ENCODE measurements at places on chromosomes 3 and 15.

DNA sequence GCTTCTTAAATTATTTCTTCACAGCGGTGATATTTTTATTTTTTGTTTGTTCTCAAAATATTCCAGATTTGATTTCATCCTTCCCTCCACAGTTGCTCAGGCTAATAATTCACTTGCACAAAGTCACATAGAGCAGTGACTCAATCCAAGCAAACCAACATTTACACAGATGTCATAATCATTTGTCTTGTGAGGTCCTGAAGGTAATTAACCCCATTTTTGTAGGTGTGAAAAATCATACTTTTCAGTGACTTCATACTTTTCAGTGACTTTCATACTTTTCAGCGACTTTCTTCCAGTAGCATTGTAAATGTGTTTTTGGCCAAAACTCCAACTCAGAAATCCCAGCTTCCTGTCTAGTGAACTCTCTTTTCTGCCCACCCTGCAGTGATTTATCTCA, 32.1 kb downstream of the CD200 start:
- no peak for DNase-seq

- no peak for DNase-seq
Measured at GRCh38 chr15:85852969-85853368, 58.2 kb upstream of the KLHL25 start.

GRCh38 chr15:32704395-32704981, 13.3 kb upstream of the GREM1 start:
- DNase-seq: no peak

DNA sequence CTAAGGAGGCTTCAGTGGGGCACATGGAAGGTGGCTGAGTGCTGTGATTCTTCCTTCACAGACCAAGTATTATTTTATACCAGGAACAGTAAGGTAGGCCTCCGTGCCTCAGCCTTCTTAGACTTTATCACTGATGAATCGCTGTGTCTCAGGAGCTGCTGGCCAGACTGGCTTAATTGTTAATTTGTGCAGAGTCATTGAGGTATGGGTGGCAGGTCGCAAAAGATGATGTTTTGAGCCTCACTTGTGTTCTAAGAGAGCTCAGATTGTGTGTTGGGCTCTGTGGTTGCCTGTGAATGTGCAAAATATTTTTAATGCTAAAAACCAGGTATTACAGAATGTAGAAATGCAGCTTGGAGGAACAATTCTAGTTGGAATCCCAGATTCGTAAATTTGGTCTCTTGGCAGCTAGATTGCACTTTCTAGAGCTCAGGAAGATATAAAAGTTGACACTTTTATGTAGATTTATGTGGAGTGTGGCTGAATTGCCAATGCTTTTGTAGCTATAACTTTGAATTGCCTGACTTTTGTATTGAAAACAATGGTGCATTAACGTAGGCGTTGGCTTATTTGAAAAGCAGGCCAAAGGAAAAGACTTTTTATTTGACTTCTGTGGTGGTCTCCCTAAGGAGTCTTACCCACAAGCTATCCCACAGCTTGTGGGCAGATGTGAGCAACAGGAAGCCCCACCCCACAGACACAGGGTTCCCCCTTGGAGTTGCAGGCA, 53.4 kb downstream of the LARS2 start:
- DNase-seq: no peak

DNA sequence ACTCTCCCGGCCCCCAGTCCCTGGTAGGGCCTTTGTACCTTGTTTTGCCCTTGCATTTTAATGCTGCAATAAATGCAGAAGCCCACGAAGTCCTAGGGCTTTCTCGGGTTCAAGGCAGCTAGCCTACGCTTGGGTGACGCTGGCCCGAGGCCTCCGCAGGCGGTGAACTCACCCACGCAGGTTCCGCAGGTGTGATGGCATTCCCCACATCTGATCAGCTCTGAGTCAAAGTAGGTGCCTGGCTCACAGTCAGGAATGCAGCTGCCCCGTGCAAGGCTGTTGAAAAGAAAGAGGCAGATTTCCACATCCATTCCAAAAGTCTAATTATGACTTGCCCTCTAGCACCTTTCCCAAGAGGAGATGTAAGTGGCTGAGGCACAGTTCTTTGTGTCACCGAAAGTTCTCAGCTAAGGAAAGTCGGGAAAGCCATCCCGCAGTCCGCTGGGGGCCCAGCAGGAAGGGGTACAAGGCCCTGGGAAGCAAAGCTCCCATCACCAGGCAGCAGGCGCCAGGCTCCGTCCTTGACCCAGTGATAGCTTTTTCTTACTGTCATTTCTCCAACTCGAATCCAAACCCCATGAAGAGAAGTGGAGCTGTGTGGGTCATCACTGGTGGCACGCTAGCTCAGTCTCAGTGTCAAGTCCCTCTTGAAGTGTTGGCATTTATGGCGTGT, 23.2 kb upstream of the SNRPA1 start:
- no peak for DNase-seq

- no peak for DNase-seq
Measured at GRCh38 chr3:36546226-36546625, 165.9 kb downstream of the STAC start.

DNA sequence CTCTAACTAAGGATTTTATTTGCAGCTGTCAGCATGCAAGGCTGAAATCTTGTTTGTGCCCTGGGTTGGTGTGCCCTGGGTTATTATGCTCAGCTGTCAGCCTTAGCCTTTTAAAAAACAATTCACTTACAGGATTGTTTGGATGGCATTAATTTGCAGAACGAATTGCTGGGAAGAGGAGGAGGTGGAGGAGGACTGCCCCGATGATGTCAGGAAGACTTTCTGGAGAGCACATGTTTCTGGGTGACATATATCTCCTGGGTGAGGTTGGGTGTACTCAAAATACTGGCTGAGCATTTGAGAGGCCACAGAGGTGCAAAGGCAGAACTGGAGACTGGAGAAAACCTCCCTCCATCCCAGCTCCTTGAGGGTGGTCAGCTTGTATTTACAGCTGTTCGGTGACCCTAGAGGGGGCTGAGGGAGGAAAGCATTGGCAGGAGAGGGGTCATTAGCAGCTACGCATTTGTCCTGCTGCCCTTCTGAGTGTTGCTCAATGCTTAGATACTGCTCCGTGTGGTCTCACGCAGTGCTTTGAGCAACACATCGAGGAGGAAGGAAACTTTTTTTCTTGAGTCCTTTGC, 59.8 kb upstream of the PSMD6 start:
- no peak for DNase-seq

- DNase-seq: no peak
Measured at GRCh38 chr15:101113114-101114005, 138.5 kb downstream of the CHSY1 start.

GRCh38 chr15:39125226-39125625, 455.7 kb upstream of the THBS1 start:
- DNase-seq: no peak

- DNase-seq: no peak
Measured at GRCh38 chr15:56805466-56806147, 72.3 kb upstream of the ZNF280D start.

DNA sequence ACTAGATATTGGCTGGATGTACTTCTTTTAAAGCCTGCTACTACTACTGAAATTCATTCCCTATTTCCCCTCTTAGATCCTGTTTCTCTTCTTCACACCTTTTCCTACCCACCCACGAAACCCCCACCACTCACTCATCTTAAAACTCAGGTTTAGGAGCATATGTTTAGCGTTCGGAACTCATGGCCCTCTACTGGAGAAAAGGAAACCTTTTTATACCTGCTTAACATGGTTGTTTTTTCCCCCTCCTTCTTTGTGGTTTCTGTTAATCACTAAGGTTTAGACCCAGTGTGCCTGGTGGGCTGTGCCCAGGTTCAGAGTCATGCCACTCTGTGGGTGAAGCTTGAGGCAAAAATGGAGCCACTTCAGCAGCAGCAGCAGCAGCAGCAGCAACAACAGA, 2.6 kb downstream of the ARID3B start:
- DNase-seq: no peak

- DNase-seq: no peak
Measured at GRCh38 chr3:125229707-125230106, 17.2 kb upstream of the SLC12A8 start.

GRCh38 chr3:153855772-153856171, 265.4 kb upstream of the ARHGEF26 start:
- no peak for DNase-seq

GRCh38 chr3:119257654-119258410, 17.2 kb upstream of the B4GALT4 start:
- DNase-seq: no peak

GRCh38 chr15:38563723-38564519, 693 bp downstream of the RASGRP1 start:
- peak; percentile 65 for DNase-seq

GRCh38 chr3:184672977-184673870, 38.6 kb downstream of the MAGEF1 start:
- DNase-seq: no peak

DNA sequence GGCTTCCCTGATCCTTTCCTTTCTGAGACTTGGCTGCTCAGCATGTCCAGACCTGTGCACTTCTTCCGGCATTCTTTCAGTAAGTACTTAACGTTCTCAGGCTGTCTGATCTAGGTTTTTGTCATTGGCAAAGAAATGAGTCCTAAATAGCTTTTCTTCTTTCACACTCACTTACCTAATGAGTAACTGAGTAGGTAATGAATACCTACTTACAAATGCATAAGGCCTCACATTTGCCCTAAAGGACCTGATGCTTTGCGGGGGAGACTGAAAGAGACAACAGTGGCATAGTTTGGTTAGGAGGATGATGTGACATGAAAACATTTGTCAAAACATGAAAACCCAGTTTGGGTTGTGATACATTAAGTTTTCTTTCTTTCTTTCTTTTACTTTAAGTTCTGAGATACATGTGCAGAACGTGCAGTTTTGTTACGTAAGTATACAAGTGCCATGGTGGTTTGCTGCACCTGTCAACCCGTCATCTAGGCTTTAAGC, 516.7 kb upstream of the CFAP20DC start:
- peak; percentile 33 for DNase-seq

DNA sequence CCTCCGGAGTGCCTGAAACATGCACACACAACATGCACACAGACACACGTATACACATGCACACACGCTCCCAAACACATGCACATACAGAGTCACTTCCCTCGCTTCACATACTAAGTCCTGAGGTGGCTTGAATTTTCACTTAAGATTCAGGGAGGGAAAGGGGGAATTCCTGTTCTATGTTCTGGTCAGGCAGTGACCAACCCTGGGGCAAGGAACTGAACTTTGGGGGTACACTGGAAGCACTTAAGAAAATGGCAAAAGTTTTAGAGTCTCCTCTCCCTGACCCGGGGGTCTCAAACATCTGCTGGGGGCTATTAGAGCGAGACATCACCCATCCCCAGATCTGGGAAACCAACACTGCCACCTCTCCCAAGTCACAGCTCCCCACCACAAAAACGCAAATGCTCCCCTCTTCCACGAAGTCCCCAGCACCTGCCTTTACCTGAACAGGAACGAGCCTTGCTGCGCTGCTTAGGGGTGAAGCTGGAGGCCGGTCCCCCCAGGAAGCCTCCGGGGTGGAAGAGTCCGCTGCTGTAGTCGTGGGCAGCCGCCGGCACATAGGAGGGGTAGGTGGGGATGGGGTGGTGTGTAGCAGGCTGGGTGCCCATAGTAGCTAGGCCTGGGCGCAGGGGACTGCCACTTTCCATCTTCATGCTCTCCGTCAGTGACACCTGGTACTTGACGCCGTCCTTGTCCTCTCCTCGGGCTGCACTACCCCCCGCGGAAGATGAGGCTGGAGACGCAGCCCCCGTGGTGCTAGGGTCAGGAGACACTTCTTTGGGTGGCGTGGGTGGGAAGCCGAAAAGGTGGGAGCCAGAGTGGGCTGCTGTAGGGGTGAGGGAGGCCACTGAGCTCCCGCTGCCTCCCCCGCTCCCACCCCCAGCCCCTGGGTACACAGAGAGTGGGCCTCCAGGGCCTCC, 7.5 kb downstream of the GATA2 start:
- DNase-seq: no peak

DNA sequence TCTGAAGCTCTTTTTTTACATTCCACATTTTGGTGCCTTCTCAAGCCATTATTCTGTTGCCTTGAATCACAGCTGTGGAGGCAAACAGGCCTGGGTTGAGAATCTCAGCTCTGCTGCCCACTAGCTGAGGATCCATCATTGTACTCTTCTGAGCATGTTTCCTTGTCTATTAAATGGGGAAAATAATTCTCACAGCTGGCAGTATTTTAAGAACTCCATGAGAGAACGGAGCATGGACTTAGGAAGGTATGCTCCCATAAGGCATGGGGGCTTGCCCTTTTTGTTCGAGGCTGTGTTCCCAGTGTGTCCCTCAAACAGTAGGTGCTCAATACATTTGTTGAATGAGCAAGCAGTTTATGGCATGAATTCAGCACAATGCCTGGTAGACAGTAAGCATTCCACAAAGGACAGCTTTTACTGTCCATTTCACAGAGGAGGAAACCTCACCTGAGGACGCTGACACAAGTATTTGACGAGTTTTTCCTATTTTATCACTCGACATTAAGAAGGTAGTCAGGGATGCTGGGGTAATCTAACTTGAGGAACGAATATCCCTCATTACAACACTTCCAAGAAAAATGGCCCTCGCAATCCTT, 2.1 kb upstream of the PTPRG start:
- DNase-seq: no peak

GRCh38 chr3:79167651-79168416, 600.0 kb downstream of the ROBO1 start:
- no peak for DNase-seq

DNA sequence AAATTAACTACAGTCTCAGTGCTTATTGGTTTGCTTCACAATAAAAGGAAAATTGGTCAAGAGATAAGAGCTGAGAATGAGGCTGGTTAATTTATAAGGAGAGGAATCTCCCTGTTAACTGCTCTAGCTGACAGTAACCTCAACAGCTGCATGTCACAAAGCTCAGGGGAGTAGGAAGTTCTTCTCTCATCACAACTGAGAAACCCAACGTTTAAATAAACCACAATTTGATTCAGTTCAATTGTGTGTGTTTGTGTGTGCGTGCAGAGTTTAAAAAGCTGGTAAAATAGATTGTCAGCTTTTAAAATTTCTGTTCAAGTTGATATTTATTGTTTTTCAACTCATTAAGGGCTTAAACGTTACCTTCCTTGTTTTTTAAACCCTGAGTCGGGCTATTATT, 3.5 kb upstream of the TGFBR2 start:
- DNase-seq: no peak

DNA sequence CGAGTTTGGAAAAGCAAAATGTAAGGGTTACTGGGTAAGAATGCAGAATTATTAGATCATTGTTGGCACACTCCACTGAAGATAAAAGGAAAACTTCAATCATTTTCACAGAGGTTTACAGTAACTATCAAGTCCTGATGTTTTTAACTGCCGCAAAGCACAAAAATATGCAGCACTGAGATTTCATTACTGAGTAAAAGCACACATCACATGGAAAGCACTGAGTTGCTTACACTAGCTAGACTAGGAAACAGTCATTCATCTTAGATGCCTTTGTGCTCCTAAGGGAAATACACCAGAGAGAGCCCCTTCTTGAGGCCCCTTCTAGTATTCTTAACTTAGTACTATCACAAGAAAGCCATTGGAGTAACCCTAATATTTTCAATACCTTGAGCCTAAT, 11.8 kb upstream of the P2RY1 start:
- DNase-seq: no peak

DNA sequence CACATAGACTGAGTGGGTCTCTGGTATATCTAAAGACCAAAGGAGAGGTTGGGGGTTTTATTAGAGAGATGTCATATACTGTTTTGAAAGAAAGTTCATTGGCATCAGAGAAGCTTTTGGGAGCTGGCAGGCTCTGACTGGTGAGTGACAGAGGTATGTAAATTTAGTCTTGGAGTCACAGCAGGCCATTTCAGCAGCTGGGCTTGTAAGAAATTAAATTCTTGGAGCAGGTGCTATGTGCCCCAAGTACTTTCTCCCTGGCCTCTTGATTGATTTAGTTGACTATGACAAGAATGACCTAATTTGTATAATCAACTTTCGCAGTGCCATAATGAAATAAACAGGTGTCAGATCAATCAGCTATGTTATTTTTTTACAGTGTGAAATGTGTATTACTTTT, 47.8 kb upstream of the CDAN1 start:
- no peak for DNase-seq

- no peak for DNase-seq
Measured at GRCh38 chr3:197000211-197000610, 29.4 kb downstream of the MELTF start.

All from GM18507 (cell line).